Spleen (tissue), 13 donors: ENCODE measurements at places on chromosomes 13 and 19. TPM values are rescaled to one million over a fixed set of nuclear protein-coding genes. Genes with fewer than 3 reads are reported as not detected.

CTXN1 gene
- 2.3 TPM for total RNA-seq

LRRC63 gene
- total RNA-seq, result 0.76 TPM

ZNF135 gene
- 3.6 TPM for total RNA-seq

ARL11 gene
- 13.1 TPM for total RNA-seq

SHISA7 gene
- not detected for total RNA-seq

NLRP5 gene
- total RNA-seq, result not detected

HDGFL2 gene
- 37.9 TPM for total RNA-seq

TEX29 gene
- not detected for total RNA-seq

MBD3L2 gene
- not detected for total RNA-seq

BST2 gene
- total RNA-seq, result 163 TPM

CEACAM20 gene
- total RNA-seq, result not detected

KASH5 gene
- 0.41 TPM for total RNA-seq

CDX2 gene
- total RNA-seq, result not detected

C19orf33 gene
- 3.5 TPM for total RNA-seq

FAAP24 gene
- 4.3 TPM for total RNA-seq

CGB1 gene
- not detected for total RNA-seq

FSD1 gene
- total RNA-seq, result 2.0 TPM

SPIB gene
- total RNA-seq, result 40.5 TPM

DOCK9 gene
- 53.3 TPM for total RNA-seq

HCST gene
- 36.0 TPM for total RNA-seq

ALOX5AP gene
- 43.7 TPM for total RNA-seq

CBY2 gene
- not detected for total RNA-seq

CGB2 gene
- total RNA-seq, result not detected

SMIM44 gene
- total RNA-seq, result not detected

ERICH4 gene
- total RNA-seq, result not detected

SIGLEC14 gene
- total RNA-seq, result 57.7 TPM

IGSF23 gene
- not detected for total RNA-seq

DCLK1 gene
- total RNA-seq, result 19.9 TPM

KLK2 gene
- total RNA-seq, result not detected
